ENCODE measurements at places on chromosomes 16 and 17. TPM values are rescaled to one million over a fixed set of nuclear protein-coding genes. Genes with fewer than 3 reads are reported as not detected.

TMC5 gene
- total RNA-seq: 9.1 TPM

ODAD4 gene
- 4.5 TPM for total RNA-seq

CYGB gene
- 10.0 TPM for total RNA-seq

FAM171A2 gene
- 34.7 TPM for total RNA-seq

ITGAX gene
- not detected for total RNA-seq

TBC1D28 gene
- not detected for total RNA-seq

SYCE1L gene
- total RNA-seq: 20.0 TPM

FBXL19 gene
- total RNA-seq: 46.4 TPM

DNA sequence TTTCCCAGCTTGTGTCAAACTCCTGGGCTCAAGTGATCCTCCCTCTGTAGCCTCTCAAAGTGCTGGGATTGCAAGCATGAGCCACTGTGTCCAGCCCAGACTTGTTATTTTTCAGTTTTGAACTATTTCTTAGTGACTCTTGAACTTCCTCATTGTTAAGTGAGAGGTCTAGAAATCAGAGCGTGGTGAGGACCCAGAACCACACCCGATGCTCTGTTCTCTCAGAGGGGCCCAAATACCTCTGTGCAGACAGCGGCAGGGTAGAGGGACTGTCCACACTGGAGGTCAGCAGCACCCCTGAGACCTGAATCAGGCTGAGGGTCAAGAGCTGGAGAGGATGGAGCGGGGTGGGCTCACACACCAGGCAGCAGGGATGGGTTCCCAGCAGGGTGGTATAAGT, 47.7 kb upstream of the MEAK7 start:
- H3K4me3 ChIP-seq: no peak overlapping the region
- peaks cover 40% of the 10 kb centered on the region for H3K4me1 ChIP-seq
- DNase-seq: no peak

- H3K4me1 ChIP-seq: peaks cover 4% of the 10 kb centered on the region
- H3K27ac ChIP-seq: no peak overlapping the region
- H3K36me3 ChIP-seq: no peaks in the 10 kb centered on the region
- no peak for DNase-seq
Observed at GRCh38 chr17:80092959-80093358, 8.4 kb upstream of the GAA start.

- no peak overlapping the region for H3K4me3 ChIP-seq
- peaks cover 57% of the 10 kb centered on the region for H3K4me1 ChIP-seq
- H3K27ac ChIP-seq: no peak overlapping the region
- H3K27me3 ChIP-seq: no peaks in the 10 kb centered on the region
Observed at GRCh38 chr16:81537721-81538561, 93.3 kb downstream of the CMIP start.

DNA sequence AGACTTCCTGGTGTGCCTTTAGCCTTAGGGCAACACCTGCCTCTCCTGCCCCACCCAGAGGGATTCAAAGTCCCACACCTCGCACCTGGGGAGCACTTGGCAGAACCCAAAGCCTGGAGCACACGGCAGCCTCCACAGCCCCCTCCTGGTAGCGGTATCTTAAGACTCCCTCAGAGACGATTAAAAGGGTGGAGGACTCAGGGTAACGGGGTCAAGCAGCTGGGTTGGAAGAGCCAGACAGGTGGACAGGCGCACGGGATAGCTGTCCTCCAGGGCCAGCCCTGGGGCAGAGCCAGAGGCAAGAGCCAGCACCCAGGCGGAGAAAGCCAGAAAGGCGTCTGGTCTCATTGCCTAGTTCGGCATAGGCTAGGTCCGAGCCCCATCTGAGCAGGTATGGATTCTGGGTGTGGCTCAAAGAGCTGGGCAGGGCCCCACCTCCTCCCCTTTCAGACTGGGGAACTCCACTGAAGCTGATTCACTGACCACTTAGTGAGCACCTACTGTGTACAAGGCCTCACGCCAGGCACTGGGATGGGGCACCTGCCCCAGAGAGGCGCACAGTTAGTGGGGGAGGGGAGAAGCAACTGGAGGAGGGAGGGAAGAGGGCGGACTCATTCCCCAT, 55.0 kb upstream of the MEAK7 start:
- no peaks in the 10 kb centered on the region for H3K27me3 ChIP-seq
- H3K4me3 ChIP-seq: no peak overlapping the region
- peak overlapping the region; percentile 56 for H3K27ac ChIP-seq
- no peak for DNase-seq
- H3K36me3 ChIP-seq: no peaks in the 10 kb centered on the region

GRCh38 chr16:10240854-10241613, 58.8 kb upstream of the GRIN2A start:
- DNase-seq: no peak
- H3K27ac ChIP-seq: no peak overlapping the region
- no peak overlapping the region for H3K4me3 ChIP-seq
- H3K4me1 ChIP-seq: no peaks in the 10 kb centered on the region
- H3K36me3 ChIP-seq: no peaks in the 10 kb centered on the region

DNA sequence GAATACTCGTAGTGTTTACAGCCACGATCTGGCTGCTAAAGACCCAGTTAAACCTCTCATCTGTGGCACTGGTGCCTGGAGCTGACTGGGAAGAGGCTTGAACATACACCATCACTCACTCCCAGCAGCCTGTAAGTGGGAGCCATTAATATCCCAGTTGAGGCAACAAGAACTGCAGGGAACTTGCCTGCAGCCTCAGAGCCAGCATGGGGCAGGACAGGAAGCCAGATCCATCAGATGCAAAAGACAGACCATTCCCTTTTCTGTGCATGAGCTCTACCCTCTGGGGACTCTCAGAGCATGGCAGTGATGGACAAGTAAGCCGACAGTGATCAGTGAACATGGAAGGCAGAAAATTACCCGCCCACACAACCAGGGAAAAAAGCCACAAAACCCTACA, 91.8 kb downstream of the TMEM132E start:
- no peak overlapping the region for H3K4me3 ChIP-seq
- H3K27me3 ChIP-seq: peaks cover 40% of the 10 kb centered on the region
- H3K36me3 ChIP-seq: no peaks in the 10 kb centered on the region
- DNase-seq: no peak

- no peaks in the 10 kb centered on the region for H3K4me1 ChIP-seq
- no peak overlapping the region for H3K27ac ChIP-seq
- no peaks in the 10 kb centered on the region for H3K36me3 ChIP-seq
- H3K27me3 ChIP-seq: no peaks in the 10 kb centered on the region
- H3K4me3 ChIP-seq: no peak overlapping the region
Observed at GRCh38 chr17:21816592-21817567, 124.6 kb downstream of the KCNJ18 start.

DNA sequence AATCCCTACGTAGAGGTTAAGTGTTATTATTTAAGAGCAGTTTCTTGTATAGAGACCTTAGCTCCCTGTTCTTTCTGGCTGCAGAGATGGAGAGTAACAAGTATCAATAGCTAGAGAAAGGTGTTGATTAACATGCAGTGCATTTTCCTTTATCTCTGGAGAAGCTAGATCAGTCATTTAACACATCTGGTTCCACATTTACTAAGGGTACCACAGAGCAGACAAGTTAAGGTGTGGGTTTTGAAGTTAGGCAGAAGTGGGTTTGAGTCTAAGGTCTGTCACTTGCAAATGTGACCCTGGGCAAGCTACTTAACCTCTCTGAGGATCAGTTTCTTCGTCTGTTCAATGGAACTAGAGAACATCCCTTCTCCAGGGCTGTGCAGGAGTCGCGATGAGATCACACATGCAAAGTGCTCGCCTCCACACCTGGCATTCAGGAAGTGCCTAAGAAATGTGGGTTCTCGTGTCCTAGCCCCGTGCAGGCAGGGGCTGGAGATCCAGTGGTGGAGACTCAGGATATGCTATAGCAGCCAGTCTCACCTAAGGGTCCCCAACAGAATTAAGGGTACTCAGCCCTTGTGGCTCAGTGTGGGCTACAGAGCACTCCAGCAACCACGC, 224.4 kb downstream of the XYLT1 start:
- DNase-seq: no peak
- H3K27ac ChIP-seq: no peak overlapping the region
- H3K4me3 ChIP-seq: no peak overlapping the region
- peaks cover 5% of the 10 kb centered on the region for H3K27me3 ChIP-seq

- H3K27ac ChIP-seq: peak overlapping the region; percentile 95
- peak overlapping the region; percentile 95 for H3K4me3 ChIP-seq
- H3K4me1 ChIP-seq: peaks cover 30% of the 10 kb centered on the region
- no peak for DNase-seq
- peaks cover 17% of the 10 kb centered on the region for H3K36me3 ChIP-seq
Observed at GRCh38 chr16:30535106-30535776, 583 bp upstream of the ZNF747 start.

DNA sequence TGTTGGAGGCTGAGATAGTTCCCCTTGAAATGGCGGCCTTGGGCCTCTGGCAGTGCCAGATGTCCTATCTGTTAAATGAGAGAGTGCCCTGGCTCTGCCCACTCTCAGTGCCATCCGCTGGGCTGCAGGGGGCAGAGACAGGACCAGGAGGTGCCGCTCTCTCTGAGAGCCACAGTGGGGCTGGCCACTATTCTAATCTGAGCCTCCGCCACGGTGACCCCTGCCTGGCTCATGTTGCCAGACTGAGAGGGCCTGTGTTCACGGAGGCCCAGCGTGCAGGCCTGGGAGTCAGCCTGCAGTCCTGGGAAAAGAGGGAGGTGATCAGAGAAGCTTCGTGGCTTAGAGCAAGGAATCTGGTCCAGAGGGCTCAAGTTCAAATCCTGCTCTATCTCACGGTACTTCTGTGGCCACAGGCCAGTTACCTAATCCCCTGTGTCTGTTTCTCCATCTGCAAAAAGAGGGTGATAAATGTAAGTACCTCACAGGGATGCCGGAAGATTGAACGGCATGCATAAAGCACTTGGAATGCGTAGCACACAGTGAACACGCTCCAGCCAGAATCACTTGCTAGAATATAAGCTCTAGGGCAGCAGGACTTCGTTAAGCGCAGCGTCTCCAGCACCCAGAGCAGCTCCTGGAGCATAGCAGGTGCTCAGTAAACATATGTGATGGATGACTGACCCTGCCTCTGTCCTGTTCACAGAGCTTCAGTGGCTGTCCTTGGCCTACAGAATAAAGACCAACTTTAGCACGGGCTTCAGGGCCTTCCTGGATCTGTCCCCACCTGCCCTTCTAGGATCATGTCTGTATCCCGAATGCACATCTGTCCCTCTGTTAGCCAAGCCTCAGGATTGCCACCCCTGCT, 6.3 kb downstream of the ATP2A3 start:
- no peak for DNase-seq
- H3K4me3 ChIP-seq: no peak overlapping the region
- peaks cover 28% of the 10 kb centered on the region for H3K27me3 ChIP-seq
- H3K27ac ChIP-seq: peak overlapping the region; percentile 44
- peaks cover 23% of the 10 kb centered on the region for H3K4me1 ChIP-seq

DNA sequence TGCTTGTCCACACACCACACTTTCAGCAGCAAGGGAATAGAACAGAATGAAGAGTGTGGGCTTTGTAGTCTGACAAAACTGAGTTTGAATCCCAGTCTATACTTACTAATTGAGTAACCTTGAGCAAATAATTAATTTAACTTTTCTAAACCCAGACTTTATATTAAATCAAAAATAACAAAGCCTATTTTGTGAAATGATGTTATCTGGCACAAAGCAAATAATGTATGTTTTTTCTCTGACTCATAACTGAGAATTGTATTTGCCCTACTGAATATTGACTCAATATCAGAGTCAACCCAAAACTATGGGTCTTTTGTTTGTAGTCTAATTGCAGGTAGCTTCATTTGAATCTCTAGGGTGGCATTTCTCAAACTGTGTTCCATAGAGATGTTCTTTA, 77.9 kb upstream of the TANC2 start:
- H3K27ac ChIP-seq: no peak overlapping the region
- no peak overlapping the region for H3K4me3 ChIP-seq
- H3K36me3 ChIP-seq: no peaks in the 10 kb centered on the region
- peaks cover 19% of the 10 kb centered on the region for H3K4me1 ChIP-seq
- H3K27me3 ChIP-seq: no peaks in the 10 kb centered on the region

- H3K27ac ChIP-seq: peak overlapping the region; percentile 36
- H3K27me3 ChIP-seq: peaks cover 6% of the 10 kb centered on the region
- no peak for DNase-seq
Observed at GRCh38 chr17:73118951-73119391, 26.5 kb upstream of the SLC39A11 start.

GRCh38 chr17:2894782-2895181, 98.5 kb downstream of the RAP1GAP2 start:
- H3K4me1 ChIP-seq: peaks cover 18% of the 10 kb centered on the region
- H3K4me3 ChIP-seq: peak overlapping the region; percentile 30
- DNase-seq: no peak
- H3K27ac ChIP-seq: peak overlapping the region; percentile 82
- no peaks in the 10 kb centered on the region for H3K36me3 ChIP-seq
